HS-27A (cell line): ENCODE measurements at places on chromosomes 11 and 22.

GRCh38 chr11:91979775-91980174 is 244.8 kb upstream of the FAT3 start:
- DNase-seq, result no peak

DNA sequence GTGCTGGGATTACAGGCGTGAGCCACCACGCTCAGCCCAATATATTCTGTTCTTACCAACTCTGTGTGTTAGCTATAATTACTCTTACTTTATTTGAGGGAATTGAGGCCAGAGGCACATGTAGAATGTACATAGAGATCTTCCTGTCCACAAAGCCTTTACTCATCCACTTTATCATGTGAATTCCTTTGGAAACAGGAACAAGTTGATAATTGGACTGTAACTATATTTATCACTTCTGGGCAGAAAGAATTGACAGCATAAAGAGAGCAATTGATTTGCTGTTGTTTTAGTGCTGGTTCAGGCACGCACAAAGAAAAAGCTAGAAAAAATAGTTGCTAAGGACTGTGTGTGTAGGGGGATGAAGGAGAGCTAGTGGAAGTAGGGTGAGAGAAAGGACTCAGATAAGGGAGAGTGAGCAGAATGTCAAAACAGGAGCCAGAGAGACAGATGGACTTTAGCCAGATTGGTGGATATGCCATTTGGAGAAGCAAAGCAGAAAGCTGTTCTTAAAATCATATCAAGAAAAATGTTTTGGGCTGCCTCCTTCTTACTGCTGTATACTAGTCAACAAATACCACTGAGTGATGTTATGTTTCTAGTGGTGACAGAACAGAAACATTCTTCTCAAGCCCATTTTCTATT is 929.8 kb upstream of the CNTN5 start:
- DNase-seq, result no peak

- no peak for DNase-seq
Observed at GRCh38 chr11:19766206-19766605, 53.6 kb downstream of the NAV2 start.

GRCh38 chr11:86738568-86738967 is 61.8 kb upstream of the PRSS23 start:
- no peak for DNase-seq

GRCh38 chr11:134538742-134539141 is 126.7 kb upstream of the B3GAT1 start:
- no peak for DNase-seq

- DNase-seq, result no peak
Observed at GRCh38 chr11:36693139-36693843, 95.3 kb upstream of the RAG2 start.

GRCh38 chr11:133238027-133238426 is 294.3 kb downstream of the OPCML start:
- DNase-seq, result no peak

DNA sequence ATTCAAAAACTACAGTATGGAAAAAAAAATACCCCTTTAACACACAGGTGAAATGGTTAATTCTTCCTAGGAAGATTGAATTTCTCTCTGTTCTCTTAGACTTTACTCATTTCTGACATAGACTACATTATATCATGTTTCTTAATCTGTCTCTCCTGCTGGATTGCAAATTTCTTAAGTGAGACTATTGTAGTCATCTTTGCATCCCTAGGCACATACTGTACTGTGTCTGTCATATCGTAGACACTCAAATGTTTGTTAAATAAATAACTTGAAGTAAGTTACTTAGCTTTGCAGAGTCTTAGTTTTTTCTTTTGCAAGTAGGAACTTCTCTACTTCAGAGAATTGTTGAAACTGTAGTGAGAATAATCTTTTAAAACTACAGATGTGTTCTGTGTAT is 58.7 kb downstream of the FAM83F start:
- DNase-seq, result no peak

DNA sequence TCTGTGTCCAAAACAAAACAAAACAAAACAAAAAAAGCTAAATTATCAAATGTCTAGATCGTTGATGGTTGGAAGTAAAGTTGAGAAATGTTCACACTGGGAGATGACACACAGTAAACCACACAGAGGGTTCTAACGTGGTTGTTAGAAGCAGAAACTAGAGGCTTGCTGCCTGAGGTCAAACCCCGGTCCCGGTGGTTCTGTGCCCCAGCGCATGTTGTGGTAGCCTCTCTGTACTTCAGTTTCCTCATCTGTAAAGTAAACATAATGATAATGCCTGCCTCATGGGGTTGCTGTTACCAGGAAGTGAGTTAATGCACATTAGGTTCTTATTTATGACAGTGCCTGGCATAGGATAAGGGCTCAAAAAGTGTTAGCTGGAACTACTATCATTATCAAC is 33.4 kb downstream of the PPARA start:
- no peak for DNase-seq

- DNase-seq, result no peak
Observed at GRCh38 chr22:49446759-49447710, 380.6 kb downstream of the BRD1 start.
